Fibroblast of lung (primary cell): ENCODE measurements at places on chromosomes 7 and 10. TPM values are rescaled to one million over a fixed set of nuclear protein-coding genes. Genes with fewer than 3 reads are reported as not detected.

DNA sequence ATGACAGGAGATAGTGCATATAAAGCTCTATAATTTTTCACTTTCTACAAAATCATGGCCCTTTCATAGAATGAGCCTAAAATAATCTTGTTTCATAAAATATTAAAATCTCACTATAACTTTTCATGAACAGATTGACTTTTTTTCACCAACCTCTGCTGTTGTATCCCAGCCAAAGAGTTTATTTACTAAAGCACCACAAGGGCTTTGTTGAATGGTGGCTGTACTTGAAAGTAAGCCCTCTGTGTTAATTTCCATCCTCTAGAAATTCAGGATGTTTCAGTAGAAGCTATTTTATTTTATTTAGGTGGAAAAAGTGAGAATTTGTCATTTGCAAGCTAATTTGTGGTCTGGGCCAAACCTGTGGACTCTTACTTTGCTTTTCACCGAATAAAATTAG is 30.2 kb downstream of the THNSL1 start:
- no peaks in the 10 kb centered on the region for H3K36me3 ChIP-seq
- H3K27ac ChIP-seq: no peak overlapping the region
- H3K4me3 ChIP-seq: no peak overlapping the region
- H3K4me1 ChIP-seq: no peaks in the 10 kb centered on the region
- no peaks in the 10 kb centered on the region for H3K27me3 ChIP-seq

GRCh38 chr10:1289591-1289990 is 233.4 kb downstream of the WDR37 start:
- no peaks in the 10 kb centered on the region for H3K36me3 ChIP-seq
- H3K4me1 ChIP-seq: no peaks in the 10 kb centered on the region
- H3K27me3 ChIP-seq: no peaks in the 10 kb centered on the region
- no peak for DNase-seq
- H3K27ac ChIP-seq: no peak overlapping the region

DNAJC12 gene
- 1.8 and 3.9 TPM in 2 replicates for total RNA-seq

PTN gene
- total RNA-seq: 13.9 and 30.2 TPM in 2 replicates

ADAM8 gene
- 1.0 and 2.0 TPM in 2 replicates for total RNA-seq

NEUROG3 gene
- total RNA-seq: not detected in 2 replicates

RAB19 gene
- total RNA-seq: not detected in 2 replicates

SPDYE11 gene
- not detected in 2 replicates for total RNA-seq

GRCh38 chr7:27834179-27834921 is 94.4 kb downstream of the TAX1BP1 start:
- H3K27me3 ChIP-seq: no peaks in the 10 kb centered on the region
- no peaks in the 10 kb centered on the region for H3K36me3 ChIP-seq
- no peak for DNase-seq
- no peak overlapping the region for H3K4me3 ChIP-seq

DNA sequence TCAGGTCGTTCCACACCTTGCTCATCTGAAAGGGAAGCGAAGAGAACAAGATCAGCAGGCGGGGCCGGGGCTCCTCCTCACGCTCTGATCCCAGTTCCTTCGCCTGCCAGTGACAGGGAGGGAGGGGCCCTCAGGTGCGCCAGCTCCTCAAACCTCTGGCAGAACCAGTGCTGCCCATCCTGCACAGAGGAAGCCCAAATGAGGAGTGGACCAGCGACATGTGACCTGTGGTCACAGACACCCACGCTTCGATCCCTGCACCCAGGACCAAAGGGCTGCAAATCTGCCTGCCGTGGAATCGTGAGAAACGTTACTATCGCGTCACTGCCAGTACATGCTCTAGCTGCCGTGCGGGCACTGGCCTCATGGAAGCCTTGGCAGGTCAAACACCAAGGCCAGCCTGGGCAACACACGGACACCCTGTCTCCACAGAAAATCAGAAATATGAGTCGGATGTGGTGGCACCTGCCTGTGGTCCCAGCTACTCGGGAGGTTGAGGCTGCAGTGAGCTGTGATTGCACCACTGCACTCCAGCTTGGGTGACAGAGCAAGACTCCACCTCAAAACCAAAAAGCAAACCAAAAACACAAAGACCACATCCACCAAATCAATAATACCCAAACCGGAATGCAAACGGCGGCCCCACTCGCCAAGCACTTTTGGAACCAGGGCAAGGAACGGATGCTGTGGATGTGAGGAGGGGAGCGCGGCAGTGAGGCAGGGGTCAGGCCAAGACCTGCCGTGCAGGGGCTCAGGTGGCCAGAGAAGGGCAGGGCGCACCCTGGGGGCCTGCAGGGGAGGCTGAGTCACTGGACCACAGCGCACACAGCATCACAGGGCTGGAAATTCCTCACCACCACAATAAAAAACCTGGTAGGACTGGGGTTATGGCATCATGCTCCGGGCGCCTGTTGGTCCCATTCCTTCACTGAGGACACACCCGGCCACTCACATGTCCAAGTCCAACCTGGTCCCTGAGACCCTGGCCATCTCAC is 13.4 kb downstream of the NUDT1 start:
- H3K4me1 ChIP-seq: no peaks in the 10 kb centered on the region
- no peaks in the 10 kb centered on the region for H3K27me3 ChIP-seq
- H3K27ac ChIP-seq: no peak overlapping the region
- DNase-seq: no peak

OPN4 gene
- total RNA-seq: not detected in 2 replicates

FAM13C gene
- total RNA-seq: 3.9 and 5.9 TPM in 2 replicates

LIPF gene
- not detected in 2 replicates for total RNA-seq

GRCh38 chr10:83680470-83680891 is 458.8 kb upstream of the GHITM start:
- no peaks in the 10 kb centered on the region for H3K36me3 ChIP-seq
- H3K27ac ChIP-seq: no peak overlapping the region
- DNase-seq: no peak
- H3K4me3 ChIP-seq: no peak overlapping the region
- no peaks in the 10 kb centered on the region for H3K27me3 ChIP-seq

- no peak for DNase-seq
- no peak overlapping the region for H3K27ac ChIP-seq
- no peaks in the 10 kb centered on the region for H3K27me3 ChIP-seq
- H3K4me1 ChIP-seq: no peaks in the 10 kb centered on the region
- no peaks in the 10 kb centered on the region for H3K36me3 ChIP-seq
- no peak overlapping the region for H3K4me3 ChIP-seq
Measured at GRCh38 chr7:144529269-144529926, 125.9 kb upstream of the NOBOX start.

C10orf53 gene
- total RNA-seq: not detected in 2 replicates

GRCh38 chr10:125169915-125170314 is 9.6 kb upstream of the CTBP2 start:
- DNase-seq: no peak
- H3K4me1 ChIP-seq: no peaks in the 10 kb centered on the region
- H3K36me3 ChIP-seq: no peaks in the 10 kb centered on the region
- peaks cover 9% of the 10 kb centered on the region for H3K27me3 ChIP-seq

DNA sequence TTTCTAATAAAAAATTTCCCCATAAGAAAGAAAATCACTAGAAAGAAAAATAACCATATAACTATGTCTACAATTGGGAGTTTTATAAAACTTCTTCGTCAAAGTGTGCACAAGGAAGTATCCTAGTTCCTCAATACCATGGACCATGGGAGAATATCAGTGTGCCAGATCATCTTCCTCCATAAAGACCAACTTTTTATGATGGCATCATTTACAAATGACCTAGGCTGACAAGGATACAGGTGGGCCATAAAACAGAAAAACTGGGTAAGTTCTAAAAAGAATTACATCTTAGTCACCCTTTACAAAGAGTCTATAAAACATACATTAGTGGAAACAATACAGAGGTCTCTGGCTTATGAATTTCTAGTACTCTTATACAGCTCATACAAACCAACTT is 303.2 kb downstream of the DOCK4 start:
- no peaks in the 10 kb centered on the region for H3K36me3 ChIP-seq
- no peak overlapping the region for H3K27ac ChIP-seq
- DNase-seq: no peak

DNA sequence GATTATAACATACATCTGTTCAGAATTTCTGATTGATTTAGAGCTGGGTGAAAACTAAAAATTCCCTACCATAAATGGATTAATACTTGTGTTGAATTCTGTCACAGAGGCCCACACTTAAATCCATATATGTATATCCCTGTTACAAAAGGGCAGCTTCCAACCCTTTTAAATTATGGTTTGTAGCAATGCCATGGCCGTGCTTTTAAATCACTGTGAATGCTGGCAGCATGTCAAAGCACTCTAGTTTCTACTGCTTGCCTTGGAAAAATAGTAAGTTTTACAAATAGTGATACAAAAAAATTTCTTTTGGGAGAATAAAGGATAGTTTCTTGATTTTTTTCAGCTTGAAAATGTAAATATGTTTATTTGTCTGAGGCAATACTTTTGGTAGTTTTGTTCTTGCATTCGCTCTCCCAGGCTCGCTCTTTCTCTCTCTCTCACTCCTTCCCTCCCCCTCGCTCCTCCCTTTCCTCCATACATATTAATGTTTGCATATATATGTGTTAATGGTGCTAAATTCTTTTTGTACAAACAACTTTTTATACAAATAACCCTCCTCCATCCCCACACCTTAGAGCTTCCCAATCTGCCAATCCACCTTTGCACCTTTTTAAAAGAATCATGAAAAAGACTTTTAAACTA is 29.8 kb downstream of the TES start:
- H3K27me3 ChIP-seq: no peaks in the 10 kb centered on the region
- H3K36me3 ChIP-seq: no peaks in the 10 kb centered on the region
- H3K4me1 ChIP-seq: no peaks in the 10 kb centered on the region
- no peak overlapping the region for H3K4me3 ChIP-seq
- no peak overlapping the region for H3K27ac ChIP-seq
